Activated CD4-positive, alpha-beta T cell treated with anti-CD3 and anti-CD28 coated beads, Interleukin-2, amount 50 U/mL, for 1 hour (primary cell): ENCODE measurements at places on chromosomes 4 and X.

- no peak for DNase-seq
Observed at GRCh38 chr4:143232277-143232676, 47.6 kb downstream of the USP38 start.

DNA sequence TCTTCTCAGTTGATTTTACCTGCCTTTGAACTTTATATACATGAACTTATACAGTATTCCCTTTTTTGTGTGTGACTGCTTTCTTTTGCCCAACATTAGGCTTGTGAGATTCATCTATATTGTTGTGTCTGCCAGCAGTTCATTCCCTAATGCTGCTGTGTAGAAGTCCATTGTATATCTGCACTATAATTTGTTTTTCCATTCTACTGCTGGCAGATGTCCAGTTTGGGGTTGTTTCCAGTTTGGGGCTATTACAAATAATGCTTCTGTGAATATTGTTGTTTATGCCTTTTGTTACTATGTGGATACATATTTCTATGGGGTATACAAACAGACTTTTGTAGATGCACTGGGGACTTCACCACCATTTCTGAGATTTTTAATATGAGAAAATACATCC lies 268.4 kb downstream of the DCTD start:
- no peak for DNase-seq

DNA sequence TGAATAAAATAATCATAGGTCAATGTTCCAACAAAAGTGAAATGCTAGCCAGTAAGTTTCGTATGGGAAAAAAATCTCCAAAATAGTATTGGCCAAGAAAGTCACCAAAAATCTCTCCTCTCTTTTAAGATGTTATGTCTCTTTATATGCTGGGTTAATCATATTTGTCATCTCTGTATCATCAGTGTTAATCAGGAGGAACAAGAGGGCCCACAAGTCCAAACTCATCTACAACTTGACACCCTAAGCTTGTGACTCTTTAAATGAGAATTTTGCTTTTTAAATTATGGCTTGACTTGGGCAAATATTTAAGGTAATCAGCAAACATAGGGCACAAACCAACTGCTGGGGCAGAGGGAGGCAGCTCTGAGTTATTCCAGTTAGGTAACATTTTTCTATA lies 75.5 kb downstream of the AMMECR1 start:
- DNase-seq = no peak

DNA sequence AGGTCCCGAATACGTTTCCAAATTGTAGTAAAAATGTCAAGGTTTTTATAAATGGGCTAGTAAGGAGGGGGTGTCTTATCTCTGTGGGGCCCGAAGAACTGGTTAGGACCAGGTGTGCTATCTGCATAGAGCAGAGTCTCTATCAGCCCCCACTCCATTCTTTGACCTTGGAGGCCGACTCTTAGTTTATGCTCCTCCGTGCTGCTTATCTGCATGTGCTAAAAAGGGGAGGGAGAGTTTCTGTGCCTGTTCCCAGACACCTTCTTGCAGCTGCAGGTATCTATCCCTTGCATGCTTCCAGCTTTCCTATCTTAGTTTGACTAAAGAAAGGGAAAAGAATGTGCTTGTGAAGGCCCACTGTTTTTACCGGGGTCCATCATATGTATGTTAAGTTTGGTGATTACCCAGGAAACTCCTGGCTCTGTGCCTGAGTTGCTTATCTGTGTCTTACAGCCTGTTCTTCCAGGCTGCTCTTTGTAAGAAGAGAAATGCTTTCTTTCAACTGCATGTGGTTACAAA lies 28.6 kb upstream of the NAF1 start:
- no peak for DNase-seq

DNA sequence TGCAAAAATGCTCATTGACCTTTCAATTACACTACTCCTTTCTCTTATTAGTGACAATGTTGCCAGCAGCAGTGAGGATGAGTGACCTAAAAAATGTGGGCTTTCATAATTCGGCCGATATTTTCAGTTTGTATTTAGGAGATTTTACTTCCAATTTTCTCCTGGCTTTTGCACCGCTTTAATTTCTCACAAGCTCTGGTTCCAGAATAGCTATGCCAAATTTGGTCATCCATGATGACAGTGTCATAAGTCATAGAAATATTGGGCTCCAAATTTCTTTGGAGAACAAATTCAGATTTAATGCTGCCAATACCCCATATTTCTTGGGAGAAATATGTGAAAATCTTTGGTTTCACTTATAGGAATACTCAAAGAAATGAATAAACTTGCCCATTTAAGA lies 187.7 kb upstream of the HCCS start:
- no peak for DNase-seq

GRCh38 chrX:102711872-102712215 lies 404 bp upstream of the GPRASP2 start:
- no peak for DNase-seq

DNA sequence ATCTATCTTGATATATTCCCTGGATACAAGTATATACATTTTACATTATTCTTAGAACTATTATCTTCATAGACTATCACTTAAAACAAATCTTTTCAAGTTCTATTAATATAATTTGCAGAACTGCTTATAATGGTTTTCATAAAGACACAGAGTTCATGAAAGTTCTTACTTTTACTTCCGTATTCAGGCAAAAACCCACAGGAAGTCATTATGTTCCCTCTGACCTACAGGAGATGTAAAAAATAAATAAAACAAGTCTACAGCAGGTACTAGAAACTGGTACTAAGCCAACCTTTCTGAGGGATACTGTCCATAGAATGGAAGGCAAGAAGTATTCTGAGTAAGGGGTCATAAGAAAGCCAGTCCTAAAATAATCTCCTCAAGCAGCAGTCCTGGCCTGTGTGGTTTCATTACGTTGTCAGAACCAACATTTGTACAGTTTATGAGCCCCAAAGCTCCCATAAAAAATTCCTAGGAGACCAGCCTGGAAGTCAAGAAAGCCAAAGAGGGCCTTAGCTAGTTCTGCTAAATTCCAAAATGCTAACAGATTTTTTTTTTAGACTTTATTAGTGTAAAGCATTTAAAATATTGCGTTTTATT lies 68.6 kb downstream of the CAMK2D start:
- no peak for DNase-seq

- no peak for DNase-seq
Observed at GRCh38 chr4:2413821-2414610, 4.4 kb downstream of the ZFYVE28 start.

DNA sequence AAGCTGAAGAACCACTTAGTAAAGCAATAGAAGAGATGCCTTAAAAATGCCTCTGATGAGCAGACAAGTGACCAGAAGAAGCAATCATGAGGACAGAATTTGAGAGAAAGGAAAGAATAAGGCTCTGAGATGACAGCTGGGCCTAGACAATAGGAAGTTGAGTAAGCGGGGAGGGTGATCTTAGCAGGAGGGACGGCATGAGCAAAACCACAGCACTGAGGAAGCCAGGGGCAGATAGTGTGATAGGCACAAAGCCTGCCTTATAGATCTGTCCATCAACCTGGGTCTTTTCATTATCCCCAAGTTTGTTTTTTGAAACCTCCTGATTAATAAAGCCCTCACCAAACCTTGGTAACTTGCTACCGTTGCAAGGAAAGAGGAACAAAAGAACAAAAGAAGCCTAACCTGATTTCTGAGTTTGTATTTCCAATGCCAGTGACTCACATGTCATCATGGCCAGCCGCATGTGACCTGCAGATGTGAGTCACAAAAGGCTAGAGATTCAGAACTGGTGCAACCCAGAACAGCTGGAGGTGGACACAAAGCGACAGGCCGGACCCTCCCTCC lies 55.7 kb upstream of the PPARGC1A start:
- DNase-seq = no peak

DNA sequence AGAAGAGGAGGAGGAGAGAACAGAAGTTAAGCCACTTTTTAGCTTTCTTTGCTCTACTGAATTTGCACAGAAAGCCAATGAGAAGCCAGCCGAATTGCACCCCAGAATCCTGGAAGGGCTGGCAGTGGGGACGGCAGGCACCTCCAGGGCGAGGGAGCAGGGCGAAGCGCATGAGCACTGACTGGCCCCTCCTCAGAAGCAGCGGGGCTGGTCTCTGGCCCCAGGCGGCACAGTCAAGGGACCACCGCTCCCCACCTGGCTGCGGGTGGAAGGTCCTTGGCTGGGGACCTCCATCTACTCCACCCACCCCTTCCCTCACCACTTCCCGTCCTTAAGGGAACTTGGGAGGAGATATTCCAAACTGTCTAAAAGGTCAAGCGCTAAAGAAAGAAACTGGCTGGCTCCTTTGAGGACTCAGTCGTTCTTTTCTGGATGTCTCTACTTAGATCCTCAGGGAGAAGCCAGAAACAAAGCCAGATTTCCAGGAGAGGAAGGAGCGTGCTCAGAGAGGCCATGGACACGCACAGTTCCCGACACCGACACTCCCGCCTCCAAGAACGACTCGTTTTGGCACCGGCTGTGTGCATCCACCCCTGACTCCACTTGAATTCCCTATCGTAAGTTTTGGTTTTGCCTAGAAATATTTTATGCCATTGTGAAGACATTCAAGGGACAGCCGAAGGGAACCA lies 59.5 kb upstream of the CRMP1 start:
- DNase-seq = no peak

- no peak for DNase-seq
Observed at GRCh38 chr4:189659287-189659686, 281.4 kb upstream of the FRG1 start.

GRCh38 chr4:102343964-102344519 lies 1.2 kb downstream of the SLC39A8 start:
- peak; percentile 1 for DNase-seq

DNA sequence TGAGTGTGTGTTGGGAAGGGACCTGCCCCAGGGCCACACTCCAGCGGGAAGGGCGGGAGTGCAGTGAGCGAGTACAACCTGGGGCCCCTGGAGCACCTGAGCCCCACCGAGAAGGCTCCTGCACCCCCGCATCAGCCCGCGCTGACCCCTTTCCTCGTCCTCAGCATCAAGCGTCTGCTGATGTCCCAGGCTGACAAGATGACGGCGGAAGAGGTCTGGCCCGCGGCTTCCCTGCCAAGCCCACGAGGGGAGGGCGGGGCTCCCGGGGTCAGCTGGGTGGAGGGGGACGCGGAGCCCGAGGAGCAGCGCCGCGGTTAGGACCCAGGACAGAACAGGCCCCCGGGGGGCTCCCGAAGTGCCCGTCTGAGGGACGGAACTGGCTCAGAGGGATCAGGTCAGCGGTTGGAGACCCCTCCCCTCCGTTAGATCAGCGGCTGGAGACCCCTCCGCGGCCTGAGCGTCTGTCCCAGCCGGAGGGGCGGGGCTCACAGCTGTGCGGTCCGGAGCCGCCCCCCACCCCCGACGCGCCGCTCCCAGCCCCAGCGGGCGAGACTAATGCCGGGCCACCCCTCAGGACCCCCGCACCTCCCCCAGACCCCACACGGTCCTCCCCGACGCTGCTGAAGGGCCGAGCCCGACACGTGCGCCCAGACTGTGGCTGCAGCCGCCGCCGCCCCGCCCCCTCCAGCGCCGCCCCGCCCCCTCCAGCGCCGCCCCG lies 6.7 kb downstream of the MYL5 start:
- DNase-seq = peak; percentile 33

DNA sequence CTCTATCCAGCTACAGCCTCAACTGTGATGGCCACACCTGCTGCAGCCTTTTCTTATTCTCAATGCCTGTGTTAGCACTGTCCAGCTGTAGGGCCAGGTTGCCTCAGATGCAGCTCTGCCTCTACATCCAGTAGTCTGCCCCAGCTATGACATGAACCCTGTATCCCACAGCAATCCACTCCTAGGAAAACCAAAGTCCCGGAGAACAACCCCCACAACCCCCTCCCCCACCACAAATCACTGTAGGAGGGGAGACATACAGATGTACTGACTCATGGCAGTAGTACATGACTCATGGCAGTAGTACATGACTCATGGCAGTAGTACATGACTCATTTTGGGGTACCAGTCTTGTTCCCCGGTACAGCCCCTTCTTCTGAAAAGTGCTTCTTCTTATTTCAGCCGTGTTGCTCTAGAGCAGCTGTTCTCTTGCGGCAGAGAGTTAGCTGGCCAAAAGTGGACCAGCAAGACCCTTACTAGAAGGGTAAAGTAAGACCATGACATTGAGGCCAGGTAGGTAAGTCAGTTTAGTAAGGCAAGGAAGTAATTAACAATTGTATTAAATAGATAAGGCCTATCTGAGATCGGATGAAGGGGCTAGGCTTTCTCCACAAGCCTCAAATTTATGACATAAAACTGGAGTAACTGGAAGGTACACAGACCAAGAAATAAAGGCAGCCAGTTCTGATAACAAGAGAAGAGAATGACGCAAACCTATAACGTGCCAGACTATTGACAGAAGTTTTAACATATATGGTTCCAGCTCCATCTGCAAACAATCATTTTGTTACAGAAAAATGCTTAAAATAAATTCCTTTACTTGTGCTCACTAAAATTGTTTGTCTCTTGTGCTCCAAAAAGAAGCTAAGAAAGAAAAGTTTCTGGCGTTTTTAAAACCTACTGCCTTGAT lies 221.4 kb downstream of the TACR3 start:
- DNase-seq = no peak

GRCh38 chr4:186693159-186693815 lies 30.4 kb downstream of the FAT1 start:
- no peak for DNase-seq

- no peak for DNase-seq
Observed at GRCh38 chrX:134741746-134742145, 83.5 kb upstream of the PLAC1 start.

DNA sequence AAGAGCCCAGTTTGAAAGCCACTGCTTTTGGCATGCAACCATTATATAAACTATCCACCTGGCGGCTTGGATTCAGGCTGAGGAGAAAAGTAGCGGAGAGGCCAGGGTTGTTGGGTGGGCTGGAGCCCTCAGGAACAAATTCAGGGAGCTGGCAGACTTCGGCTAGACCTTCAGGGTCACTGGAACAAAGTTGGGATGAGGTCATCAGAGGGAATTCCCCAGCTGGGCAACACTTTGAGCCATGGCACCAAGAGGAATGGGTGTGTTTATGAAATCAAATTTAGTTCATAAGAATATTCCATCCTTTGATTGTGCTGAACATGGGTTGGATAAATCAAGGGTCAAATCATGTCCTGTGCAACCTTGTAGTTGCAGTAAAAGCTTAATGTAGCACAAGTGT lies 22.0 kb downstream of the MTMR1 start:
- no peak for DNase-seq

GRCh38 chr4:6229671-6230501 lies 29.5 kb upstream of the JAKMIP1 start:
- no peak for DNase-seq

GRCh38 chrX:17579026-17579425 lies 158.3 kb upstream of the SCML1 start:
- DNase-seq = no peak

DNA sequence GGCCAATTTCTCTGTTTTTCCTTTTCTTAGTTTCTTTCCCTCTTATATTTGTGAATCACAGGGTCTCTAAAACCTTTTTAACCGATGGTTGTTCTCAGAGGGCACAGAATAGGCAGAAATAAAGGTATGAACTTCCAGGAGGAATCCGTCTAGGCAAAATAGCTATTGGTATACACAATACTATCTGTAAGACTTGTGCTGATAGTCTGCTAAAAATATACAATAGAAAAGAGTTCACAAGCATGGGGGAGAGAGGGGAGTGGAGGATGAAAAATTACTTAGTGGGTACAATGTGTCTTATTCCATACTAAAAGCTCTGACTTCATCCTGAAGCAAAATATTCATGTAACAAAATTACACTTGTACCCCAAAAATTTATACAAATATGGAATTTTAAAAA lies 30.2 kb downstream of the ANTXR2 start:
- no peak for DNase-seq
